ENCODE measurements at places on chromosomes 1 and 21.

DNA sequence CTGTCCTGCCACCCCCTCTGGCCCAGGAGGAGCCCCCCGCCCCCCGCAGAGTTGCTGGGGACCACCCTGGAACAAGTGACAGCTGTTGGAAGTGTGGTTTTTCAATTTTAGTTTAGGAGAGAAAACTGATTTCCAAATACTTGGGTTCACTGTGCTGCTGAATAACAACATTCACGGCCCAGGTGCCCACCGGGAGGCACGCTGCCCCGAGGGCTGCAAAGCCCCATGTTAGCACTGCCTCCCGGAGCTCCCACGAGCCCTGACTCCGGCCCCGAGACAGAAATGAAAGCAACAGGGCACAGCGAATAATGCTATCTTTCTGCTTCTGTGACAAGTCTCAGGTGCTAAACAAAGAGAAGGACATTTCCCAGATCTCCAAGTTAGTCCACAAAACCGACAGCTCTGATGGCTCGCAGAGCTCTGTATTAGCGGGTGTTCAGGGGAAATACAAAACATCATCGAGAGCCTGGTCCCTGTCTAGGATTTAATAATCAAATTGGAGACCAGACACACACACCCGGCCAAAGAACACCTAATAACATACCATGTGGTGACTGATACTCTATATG is 451.5 kb downstream of the KIF26B start:
- DNase-seq, result no peak

GRCh38 chr1:19165501-19165900 is 44.6 kb downstream of the UBR4 start:
- DNase-seq, result no peak

DNA sequence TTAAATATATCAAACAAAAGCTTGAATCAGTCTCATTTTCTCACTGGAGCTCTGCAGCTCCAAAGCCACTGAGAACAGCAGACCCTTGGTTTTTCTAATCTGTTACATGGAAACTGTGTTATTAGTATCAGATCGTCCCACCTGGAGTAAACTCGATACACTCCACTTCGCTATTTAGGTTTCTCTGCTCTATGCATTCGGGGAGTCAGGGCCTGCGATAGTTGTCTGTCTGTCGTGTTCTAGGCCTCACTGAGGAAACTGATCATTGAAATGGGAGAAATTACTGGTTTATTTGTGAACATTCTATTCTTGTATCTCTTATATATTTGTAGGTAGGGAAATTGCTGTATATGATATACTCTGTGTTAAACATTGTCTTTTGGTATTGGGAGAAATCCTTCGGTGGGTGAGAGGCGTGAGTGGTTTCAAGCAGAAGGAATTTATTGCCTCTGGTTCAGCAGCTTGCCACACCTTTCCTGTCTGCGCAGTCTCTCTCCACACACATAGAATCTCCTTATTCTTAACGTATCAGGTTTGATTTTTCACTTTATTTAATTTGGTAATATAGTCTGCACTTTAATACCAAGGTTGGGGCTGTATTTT is 8.5 kb downstream of the PRDM2 start:
- DNase-seq, result no peak

DNA sequence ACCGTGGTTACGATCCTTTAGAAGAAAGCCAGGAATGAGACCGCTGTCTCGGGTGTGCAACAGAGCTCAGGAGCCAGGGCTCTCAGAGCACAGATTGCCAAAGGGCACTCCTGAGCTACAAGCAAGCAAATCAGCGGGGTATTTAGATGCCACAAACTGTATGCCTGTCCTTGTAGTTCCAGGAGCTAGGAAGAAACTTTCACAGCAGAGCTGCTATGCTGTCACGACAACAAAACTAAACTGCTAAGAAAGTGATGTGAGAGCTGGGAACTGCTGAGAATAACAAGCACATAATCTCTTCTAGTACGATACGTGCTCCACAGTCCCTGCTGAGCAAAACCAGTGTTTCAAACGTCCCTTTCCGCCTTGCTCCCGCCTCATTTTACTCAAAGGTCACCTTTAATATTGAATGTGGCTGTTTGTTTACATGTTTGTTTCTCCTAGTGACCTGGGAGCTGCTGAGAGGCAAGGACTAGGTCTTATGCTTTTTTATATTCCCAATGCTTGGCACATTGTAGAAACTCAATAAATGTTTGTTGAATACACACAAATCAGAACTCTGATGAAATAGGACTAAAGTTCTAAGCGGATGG is 14.7 kb downstream of the GREM2 start:
- no peak for DNase-seq

DNA sequence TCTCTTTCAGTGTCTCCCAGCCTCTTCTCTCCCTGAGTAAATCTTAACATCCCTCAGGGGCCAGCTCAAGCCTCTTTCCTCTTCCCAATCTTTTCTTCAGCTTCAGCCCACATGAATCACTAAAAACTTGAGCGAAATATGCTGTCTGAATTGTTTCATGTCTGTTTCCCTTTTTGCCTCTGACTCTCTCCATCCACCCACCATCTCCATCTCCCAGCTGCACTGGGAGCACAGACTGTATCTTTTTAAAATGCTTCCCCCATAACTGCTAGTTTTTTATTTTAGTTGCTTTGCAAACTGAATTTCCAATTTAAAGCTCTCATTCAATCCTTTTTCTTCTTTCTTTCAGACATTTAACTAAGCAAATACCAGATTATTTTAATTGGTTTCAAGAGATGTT is 3.0 kb upstream of the AHCTF1 start:
- DNase-seq, result no peak

- no peak for DNase-seq
Measured at GRCh38 chr1:62809788-62810187, 25.9 kb downstream of the ATG4C start.

DNA sequence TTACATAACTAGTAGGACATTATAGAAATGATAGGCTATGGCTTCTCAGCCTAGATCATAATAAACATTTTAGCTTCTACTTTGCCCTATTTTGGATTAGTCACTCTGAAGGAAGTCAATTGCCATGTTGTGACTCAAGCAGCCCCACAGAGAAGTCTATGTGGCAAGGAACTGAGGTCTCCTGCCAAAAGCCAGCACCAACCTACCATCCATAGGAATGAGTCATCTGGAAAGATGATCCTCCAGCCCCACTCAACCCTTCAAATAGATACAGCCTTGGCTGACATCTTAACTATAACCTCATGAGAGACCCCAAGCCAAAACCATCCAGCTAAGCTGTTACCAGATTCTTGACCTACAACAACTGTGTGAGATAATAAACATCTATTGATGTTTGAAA is 76.3 kb upstream of the BEND5 start:
- no peak for DNase-seq

DNA sequence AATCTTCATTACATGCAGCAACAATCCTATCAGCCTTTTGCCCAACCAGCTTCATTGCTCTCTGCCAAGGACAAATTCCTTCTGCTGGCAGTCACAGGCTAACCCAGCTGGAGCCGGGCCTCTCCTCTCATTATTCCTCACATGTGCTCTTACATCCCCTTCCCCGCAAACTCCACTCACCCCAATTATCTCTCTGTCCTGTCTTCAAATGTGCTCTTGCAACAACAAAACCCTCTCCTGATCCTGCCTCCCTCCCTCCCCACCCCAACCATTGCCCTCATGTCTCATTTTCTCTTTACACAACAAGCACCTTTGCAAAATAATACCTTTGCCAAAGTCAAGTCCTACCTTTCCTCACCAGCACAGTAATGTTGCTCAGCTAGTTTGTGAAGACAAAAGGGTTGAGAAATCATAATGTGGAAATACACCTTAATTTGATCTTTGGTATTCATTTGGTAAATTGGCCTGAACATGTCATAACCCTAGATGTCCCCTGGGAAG is 36.0 kb upstream of the DHCR24 start:
- no peak for DNase-seq

DNA sequence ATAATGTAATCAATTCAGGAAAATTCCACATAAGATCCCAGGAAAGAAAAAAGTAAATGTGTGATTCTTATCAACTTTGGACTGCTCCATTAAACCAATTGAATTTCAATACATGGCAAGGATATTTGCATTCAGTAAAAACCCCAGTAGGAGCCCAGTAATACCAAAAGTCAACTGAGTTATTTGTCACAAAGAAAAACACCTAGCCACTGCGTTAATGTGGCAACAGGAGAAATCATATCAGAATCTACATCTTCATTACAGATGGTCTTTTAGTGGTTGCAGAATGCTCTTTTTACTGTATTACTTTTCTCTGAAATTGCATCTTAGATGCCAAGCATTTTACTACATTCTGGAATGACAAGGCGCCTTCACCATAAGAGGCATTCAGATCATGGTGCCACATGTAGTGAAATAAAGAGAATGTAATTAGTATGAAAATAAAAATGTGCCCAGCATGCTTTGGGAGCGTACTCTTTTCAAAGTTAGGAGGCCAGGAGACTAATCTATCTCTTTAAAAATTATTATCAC is 180.7 kb downstream of the PATJ start:
- no peak for DNase-seq

- no peak for DNase-seq
Measured at GRCh38 chr1:8718850-8719361, 98.5 kb downstream of the RERE start.

DNA sequence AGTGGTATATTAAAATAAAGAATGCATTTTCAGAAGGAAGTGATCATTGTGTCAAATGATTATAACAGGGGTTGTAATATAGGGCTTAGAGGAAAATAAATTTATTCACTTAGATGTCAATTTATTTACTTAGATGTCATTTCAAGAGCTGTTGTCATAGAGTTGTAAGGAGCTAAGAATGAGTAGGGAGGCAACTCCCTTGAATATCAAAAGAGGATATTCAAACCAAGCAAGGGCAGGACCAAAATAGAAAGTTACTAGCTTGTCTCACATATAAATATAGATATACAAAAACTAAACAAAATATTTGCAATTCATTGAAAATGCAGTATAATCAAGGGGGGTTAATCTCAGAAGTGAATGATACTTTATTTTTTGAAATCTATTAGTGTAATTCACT is 16.0 kb upstream of the RASAL2 start:
- DNase-seq, result no peak

DNA sequence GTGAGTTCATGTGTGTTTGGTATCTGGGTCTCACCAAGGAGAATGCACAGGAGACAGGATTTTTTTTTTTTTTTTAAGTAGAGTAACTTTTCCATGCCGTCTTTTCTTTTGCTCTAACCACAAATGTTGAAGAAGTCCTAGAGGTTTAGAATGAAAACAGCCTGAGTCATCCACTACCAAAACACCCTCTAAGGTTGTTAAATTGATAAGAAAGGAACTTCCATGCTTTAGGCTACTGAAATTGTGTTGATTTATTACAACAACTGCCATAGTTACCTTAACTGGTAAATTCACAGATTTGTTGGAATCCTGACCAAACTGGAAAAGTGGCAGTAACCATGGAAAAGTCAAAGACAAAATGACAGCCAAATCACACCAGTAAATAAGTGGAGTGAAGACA is 375.6 kb downstream of the AMY1C start:
- no peak for DNase-seq

DNA sequence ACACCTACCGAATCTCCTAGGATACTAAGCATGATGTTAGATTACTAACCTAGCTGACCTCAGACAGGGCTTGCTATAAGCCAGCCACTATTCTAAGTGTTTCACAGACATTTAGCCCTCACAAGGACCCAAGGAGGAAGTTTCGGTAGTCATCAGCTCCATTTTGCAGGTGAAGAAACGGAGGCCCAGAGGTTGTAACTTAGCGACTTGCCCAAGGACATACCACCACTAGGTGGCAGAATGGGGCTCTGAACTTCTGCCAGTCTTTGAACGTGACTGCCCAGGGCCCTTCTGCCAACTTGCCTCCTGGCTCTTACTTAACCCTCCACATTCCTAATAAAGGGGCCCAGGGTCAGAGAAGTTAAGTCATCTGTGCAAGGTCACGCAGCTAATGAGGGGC is 283.5 kb downstream of the C1orf94 start:
- no peak for DNase-seq

DNA sequence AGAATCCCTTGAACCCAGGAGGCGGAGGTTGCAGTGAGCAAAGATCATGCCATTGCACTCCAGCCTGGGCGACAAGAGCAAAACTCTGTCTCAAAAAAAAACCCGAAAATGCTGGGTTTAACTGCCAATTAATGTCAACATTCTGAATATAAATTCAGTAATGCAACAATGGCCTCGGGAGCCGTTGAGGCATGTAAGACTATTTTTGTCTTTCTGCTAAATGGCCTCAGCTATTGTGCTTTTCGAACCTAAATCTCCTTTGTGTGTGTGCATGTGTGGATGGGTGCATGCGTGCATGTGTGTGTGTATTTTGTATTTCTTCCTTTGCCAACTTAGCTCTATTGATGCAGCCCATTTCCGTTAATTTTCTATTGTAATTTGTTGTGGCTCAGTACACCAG is 31.6 kb downstream of the CLIC4 start:
- DNase-seq, result no peak

GRCh38 chr1:212503714-212504113 is 71.0 kb downstream of the NENF start:
- no peak for DNase-seq

DNA sequence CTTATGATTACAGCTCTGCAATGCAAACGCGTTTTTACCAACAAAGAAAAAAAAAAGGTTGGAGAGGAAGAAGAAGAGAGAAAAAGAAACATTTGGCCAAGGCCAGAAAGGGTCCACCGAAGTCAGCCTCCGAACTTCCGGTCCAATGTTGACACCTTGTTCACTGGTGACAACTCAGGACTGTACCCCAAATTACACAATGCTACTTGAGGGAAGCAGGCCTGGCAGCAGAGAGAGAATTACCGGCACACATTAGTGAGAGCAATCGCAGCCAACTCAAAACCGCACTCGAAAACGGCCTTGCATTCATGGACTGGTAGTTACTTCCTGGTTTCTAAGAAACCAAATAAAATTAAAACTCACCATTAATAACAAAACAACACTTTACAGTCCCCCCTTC is 652.5 kb downstream of the KIF26B start:
- no peak for DNase-seq

DNA sequence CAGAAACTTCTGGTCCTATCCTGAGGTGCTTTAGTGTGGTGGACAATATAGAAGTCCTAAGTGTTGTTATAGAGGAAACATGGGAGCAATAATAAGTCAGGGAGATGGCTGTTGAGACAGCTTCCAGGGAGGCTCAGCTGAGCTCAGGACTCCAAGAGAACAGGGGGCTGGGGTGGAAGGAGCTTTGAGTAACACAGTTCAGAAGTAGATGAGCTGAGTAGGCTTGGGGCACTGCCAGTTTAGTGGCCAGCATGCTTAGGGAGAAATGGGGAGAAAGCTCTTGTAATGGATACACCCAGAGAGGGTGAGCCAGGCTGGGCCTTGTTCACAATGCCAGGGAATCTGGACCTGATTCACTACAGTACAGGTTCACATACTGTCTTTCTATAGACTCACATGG is 201.6 kb downstream of the DAB1 start:
- no peak for DNase-seq

DNA sequence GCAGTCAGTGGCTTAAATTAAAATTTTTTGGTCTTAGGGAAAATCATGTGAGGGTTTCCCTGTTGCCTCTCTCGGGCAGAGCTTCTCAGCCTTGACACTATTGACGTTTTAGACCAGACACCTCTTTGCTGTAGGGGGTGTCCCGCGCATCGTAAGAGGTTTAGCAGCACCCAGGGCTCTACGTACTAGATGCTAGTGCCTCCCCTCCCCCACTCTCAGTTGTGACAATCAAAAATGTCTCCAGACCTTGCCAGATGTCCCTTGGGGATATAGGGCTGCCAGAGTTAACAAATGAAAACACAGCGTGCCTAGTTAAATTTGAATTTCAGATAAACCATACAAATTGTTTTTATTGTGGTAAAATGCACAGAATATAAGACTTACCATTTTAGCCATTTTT is 293.3 kb downstream of the DISC1 start:
- no peak for DNase-seq

GRCh38 chr1:11590395-11590794 is 63.8 kb downstream of the FBXO2 start:
- DNase-seq, result no peak

Data from bone marrow (tissue), 2 donors.